Fibroblast of skin of left quadriceps (primary cell): ENCODE measurements at places on chromosomes 7 and 10.

DNA sequence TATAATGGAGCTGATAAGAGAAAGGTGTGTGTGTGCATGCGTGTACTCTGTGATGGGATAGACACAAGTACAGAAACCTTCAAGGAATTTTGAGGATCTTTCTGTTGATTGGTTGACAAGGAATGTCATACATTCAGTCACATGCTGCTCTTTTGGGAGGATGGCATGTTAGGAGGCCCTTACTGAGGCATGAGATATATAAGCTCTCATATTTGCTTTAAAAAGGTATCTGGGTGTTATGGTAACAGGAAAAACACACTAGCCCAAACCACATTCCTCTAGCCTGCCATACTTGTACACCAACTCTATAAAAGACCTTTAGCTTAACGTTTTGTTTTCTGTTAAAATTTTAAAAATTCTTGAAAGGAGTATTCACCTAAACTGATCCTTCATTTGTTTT lies 72.5 kb upstream of the EGFR start:
- DNase-seq = no peak

DNA sequence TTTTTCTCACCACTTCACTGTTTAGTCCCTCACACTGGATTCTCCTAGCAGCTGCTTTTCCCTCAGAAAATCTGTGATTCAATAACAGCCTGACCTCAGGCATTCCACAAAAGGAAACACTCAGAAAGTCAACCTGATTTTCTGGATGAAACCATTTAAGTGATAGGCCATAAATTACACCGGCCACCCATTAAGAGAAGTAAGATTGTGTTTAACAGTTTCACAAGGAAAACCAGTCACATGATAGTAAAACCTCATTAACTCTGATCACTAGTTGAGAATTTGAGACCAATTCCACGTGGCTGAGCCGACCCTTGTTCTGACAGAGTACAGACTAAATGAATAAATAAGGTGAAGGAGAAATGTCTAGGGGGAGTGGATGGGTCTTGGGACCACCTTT lies 7.7 kb downstream of the GRM8 start:
- no peak for DNase-seq

DNA sequence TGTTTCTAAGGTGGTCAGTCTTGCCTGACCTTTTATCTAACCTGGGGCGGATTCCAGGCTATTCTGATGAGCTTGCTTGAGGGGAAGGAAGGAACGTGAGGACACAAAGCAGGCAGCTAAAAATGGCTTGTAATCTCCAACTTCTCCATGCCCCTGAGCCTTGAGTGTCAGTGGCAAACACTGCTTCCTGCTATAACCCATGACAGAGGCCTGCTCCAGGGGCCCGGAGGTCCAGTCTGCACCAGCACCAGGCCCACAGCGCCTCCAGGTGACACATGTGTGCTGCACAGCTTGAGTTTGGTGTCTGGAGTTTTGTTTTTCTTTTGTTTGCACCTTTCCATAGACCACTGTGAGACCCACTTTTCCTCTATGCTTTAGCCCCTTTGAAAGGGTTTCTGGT lies 207.9 kb downstream of the PAXIP1 start:
- DNase-seq = no peak

GRCh38 chr7:2165610-2166594 lies 66.8 kb downstream of the MAD1L1 start:
- no peak for DNase-seq

- DNase-seq = peak; percentile 14
Measured at GRCh38 chr7:138460649-138461607, 869 bp downstream of the TRIM24 start.

GRCh38 chr7:106367018-106367420 lies 82.2 kb upstream of the NAMPT start:
- no peak for DNase-seq

GRCh38 chr10:71143170-71143569 lies 69.2 kb upstream of the UNC5B start:
- no peak for DNase-seq

GRCh38 chr10:3660753-3661152 lies 124.3 kb downstream of the KLF6 start:
- no peak for DNase-seq

DNA sequence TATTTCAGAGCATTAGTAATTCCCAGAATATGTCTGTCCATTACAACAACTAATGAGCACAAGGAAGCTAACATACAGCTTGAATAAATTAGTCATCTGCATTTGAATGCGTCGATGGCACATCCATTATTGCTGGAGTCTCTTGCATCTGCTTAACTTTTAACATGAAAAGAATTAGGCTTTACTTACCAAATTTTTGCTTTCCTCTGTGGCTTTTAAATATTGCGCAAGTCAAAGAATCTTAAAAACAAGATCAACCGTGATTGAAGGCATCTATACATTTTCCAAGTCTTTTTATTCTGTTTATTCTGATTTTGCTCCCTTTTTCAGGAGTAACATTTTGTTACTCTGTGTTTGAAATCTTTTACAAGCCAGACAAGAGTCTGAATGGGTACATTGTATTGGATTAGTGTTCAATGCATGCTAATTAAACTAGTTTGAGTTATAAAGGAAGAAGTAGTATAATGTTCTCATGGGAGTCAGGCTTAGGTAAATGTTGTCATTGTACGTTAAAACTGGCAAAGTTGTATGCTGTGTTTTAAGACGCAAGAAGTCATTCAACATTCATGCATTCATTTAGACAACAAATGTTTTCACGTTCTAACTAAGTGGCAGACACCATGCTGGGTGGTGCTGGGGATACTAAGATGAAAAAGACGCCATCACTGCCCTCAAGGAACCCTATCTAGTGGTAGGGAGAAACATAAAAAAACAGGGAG lies 4.0 kb upstream of the CACNB2 start:
- DNase-seq = peak; percentile 61

DNA sequence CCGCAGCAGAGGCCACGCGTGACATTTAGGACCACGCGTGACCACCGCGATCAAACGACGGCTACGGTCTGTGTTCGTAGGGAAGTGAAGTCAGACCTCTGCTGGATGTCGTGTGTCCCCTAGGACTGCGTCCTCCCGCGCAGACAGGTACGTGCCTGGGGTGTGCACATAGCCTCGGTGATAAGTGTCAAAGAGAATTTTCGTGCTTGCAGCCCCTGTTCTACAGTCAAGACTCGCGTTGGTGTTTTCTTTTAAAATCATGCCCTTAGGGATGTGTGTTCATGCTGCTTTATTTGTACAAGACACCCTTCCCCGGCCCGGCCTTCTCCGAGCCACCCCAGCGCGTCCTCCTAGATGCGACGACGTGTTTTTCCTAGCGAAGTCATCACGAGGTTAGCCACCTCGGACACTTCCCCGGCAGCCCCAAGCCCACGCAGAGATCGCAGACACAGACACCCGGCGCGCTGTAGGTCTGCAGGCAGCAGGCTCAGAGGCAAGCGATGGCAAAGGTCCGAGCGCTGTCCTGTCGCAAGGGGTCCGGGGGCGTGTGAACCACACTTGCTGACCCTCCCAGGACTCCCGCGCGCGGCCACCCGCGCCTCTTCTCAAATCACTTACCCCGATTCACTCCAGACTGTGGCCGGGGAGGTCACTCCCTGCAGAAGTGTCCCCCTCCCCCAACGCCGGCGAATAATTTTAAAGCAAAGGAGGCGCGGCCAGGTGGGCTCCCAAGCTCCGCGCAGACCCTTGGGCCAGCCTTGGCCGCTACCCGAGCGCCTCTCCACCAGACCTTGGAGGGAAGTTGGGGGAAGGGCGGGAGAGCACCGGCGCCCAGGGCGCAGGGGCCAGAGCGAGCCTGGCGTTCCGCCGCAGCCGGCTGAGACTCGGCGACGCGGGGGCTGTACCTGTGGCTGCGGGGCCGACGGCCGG lies 552 bp downstream of the MKX start:
- DNase-seq = no peak

GRCh38 chr7:81693080-81693479 lies 76.8 kb downstream of the HGF start:
- DNase-seq = no peak

- no peak for DNase-seq
Measured at GRCh38 chr7:50164559-50165170, 71.6 kb upstream of the ZPBP start.

GRCh38 chr10:133336577-133337369 lies at the start of gene CALY:
Gene CALY, minus strand, starts transcription at chr10:133336896. Its CDS starts 7,907 bp downstream, at chr10:133328989.
- no peak for DNase-seq

DNA sequence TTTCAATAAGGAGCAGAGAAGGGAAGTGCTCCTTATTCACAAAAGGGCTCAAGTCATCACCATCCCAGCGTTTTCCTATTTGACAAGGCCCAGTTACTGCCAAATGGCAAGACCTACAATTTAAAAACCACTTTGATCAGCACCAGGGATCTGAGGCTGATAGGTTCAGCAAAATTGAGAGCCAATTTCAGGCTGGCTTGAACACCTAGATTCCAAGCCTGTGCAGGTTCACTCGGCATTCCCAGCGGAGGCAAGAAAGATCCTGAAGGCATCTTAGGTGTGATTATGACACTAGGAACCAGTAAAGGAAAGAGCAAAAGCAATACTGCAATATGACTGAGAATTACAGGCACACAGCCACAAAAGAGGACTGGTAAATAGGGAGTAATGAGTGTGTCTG lies 441.4 kb downstream of the CALN1 start:
- DNase-seq = no peak

GRCh38 chr7:106868364-106868763 lies 3.3 kb downstream of the PIK3CG start:
- DNase-seq = no peak

GRCh38 chr10:57694956-57695608 lies 572.6 kb downstream of the IPMK start:
- DNase-seq = peak; percentile 24

GRCh38 chr10:130111113-130111851 lies 652 bp upstream of the C10orf143 start:
- DNase-seq = peak; percentile 95

GRCh38 chr10:29784175-29784773 lies 149.5 kb upstream of the SVIL start:
- DNase-seq = peak; percentile 88

GRCh38 chr7:1210979-1211608 lies 21.6 kb upstream of the UNCX start:
- DNase-seq = no peak

DNA sequence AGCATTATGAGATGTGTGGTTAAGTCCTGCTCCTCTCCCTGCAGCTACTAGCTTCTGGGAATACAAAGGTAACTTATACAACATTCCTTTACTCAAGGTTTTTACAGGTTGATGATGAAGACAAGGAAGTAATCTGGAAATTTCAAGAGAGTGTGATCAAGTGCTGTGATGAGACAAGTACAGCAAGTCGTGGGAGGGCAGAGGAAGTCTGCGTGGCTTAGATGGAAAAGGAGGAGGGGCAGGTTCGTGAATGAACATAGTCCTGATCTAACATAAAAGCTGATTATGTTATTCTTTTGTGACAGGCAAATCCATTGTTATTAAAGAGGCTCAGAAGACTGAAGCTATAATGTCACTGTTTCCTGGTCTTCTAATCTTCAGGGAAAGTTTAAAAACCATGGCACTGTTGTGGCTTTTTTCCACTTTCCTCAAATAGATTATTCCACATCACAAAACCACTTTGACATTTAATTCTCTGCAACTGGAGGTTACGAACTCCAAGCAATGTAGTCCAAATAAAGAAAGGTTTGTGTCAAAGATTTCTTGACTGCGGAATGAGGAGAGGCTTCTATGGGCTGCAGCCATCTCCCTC lies 84.1 kb downstream of the CPXM2 start:
- DNase-seq = no peak

GRCh38 chr10:29951441-29951931 lies 107.9 kb downstream of the JCAD start:
- DNase-seq = peak; percentile 72

DNA sequence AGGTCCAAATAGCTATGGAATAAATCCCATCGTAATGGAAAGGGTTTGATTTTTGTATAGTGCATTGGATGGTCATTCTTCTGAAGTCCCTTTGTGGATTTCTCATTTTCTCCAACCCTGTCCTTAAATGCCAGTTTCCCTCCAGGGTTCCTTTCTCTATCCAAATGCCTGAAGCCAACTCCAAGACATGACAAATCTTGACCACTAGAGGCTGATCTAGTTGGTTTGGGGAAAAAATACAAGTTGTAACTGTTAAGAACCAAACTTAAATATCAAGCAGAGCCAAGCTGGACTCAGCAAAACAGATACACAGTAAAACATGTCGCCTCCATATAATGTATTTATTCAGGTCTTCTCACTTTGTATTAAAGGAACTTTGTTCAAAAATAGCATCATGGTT lies 28.7 kb downstream of the FRMD4A start:
- DNase-seq = no peak

DNA sequence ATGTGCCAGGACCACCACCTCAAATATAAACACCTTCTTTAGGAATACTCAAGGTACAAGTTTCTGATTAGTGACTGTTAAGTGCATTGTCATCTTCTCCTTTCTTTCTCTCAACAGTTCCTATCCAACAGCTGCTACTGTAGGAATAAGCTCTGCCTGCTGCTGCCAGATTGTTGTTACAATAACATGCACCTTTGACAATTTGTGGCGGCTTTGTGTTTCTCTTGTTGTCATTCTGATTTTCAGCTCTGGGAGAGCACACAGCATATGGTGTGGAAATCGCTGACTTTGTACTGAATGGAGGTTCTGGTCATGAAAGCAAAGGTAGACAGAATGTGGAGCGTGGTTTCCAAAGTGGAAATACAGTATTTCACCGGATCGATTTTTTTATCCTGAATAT lies 182.8 kb downstream of the SEC23IP start:
- no peak for DNase-seq

DNA sequence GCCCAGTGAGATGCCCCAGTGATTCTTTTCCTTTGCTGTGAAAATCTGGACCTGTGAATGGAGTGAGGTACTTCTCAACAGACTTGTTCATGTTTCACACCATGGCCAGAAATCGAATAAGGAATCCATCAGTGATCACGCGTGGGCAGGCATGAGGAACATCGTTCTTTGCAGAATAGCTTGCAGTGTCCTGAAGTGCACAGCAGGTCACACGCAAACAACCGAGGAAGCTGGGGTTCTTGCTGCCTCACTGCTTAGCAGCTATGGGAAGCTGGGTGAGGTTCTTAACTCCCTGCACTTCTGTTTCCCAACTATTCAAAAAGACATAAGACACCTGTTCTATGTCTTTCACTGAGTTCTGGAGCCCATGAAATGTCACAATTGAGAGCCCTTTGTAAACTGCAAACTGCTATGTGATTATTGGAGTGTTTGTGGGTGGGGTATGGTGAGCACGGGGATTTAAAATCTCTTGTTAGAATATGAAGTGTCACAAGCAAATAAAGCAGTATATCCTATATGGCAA lies 253.4 kb downstream of the KIAA1217 start:
- no peak for DNase-seq

- DNase-seq = no peak
Measured at GRCh38 chr7:8131694-8132605, 130.0 kb downstream of the ICA1 start.

DNA sequence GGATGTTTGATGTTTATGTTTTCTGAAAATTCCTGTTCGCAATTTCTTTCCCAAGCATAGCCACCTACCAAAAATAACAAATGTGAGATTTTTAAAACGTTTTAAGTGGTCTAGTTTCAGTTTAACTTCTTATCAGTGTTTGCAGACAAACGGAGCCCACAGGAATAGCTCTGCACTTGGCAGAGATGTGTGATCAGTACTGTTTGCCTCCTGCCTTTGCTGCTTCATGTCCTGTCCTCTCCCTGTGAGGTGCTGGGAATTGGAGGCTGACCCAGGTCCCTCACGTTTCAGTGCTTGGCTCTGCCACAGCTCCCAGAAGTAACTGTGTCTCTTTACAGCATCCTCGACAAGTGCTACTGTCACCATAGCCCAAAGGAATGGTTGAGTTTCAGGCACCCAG lies 1.2 kb downstream of the UCN3 start:
- DNase-seq = no peak

- no peak for DNase-seq
Measured at GRCh38 chr10:117339578-117339977, 35.7 kb downstream of the PDZD8 start.
